Osteoblast (primary cell): ENCODE measurements at places on chromosomes 13 and 19. TPM values are rescaled to one million over a fixed set of nuclear protein-coding genes. Genes with fewer than 3 reads are reported as not detected.

Gene ELOF1
- total RNA-seq, result 31.2 and 42.0 TPM in 2 replicates

GRCh38 chr13:76874479-76874878 is 11.7 kb downstream of the KCTD12 start:
- H3K27ac ChIP-seq, result no peak overlapping the region
- DNase-seq, result no peak
- H3K4me3 ChIP-seq, result no peak overlapping the region
- peaks cover 6% of the 10 kb centered on the region for H3K4me1 ChIP-seq
- H3K36me3 ChIP-seq, result no peaks in the 10 kb centered on the region
- no peaks in the 10 kb centered on the region for H3K27me3 ChIP-seq

- H3K4me3 ChIP-seq, result no peak overlapping the region
- H3K27me3 ChIP-seq, result no peaks in the 10 kb centered on the region
- no peaks in the 10 kb centered on the region for H3K36me3 ChIP-seq
- no peak for DNase-seq
- peaks cover 6% of the 10 kb centered on the region for H3K4me1 ChIP-seq
These were observed 61.4 kb downstream of the FRY start for GRCh38 chr13:32093006-32093405.

DNA sequence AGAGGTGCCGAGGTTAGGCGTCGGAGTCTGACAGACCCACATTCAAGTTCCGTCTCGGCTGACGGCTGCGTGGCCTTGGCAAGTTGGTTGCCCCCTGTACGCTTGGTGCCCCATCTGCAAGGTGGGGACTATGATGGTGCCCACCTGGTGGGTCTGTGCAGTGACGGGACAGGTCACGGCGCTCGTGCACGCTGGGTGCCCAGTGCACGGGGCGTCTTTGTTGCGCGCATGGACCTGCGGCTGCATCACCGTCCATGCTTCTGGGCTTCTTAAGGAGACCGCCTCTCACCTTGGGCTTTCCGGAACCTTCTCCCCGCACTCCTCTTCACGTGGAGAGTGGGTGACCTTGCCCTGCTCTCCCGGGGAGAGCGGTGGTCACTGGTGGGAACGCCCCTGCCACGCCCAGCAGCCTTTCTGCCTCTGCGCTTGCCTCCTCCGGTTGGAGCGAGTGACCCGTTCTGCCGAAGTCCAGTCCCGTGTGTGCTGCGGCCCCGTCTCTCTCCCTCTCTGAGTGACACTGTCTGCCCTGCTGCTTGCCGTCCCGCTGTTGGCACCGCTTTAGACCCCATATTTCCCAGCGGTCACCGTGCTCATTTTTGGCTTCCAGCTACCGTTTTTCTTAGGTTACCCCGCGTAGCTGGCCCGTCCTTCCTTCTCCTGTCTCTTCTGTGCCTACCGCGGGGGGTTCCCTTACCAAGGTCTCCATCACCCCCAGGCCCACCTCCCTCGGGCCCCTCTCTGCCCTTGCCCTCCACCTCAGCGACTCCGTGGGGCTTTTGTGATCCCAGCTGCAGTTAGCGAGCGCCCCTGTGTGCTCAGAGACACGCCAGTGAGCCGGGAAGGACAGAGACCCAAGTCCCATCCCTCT is 6.4 kb downstream of the ATP11A start:
- no peak overlapping the region for H3K4me3 ChIP-seq
- H3K27me3 ChIP-seq, result no peaks in the 10 kb centered on the region
- DNase-seq, result peak; percentile 45
- H3K27ac ChIP-seq, result no peak overlapping the region
- no peaks in the 10 kb centered on the region for H3K36me3 ChIP-seq

DNA sequence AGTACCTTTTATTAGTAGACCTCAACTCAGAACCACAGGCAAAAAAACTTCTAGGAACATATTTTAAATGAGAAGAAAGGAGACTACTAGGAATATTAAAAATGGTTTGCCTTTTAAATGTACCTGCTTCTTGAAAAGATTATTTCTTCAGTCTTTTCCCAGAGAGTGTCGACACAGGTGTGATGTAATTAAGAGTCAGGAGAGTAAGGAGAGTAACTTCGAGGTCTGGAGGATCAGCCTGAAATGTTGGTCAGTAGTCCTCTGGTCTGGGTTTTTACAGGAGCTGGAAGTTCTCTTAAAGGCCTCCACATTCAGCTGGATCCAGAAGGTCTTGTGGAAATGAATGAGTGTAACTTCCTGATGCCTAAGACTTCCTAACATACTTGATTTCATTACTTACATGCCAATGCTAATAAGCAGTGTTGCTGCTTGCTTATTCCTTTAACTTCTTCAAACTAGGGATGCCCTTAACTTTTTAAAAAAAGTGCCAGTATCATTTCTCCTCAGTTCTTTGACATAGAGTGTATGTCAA is at the start of gene KCTD4:
Gene KCTD4 (minus strand): TSS at position 345 of the 532 bp plus-strand sequence. CDS start 6,478 bp downstream, outside the sequence.
- peak; percentile 14 for DNase-seq
- H3K36me3 ChIP-seq, result no peaks in the 10 kb centered on the region
- no peak within 1 kb of the TSS for H3K4me3 ChIP-seq
- H3K4me1 ChIP-seq, result peaks cover 33% of the 10 kb centered on the region
- no peak within 1 kb of the TSS for H3K27ac ChIP-seq
- H3K27me3 ChIP-seq, result no peaks in the 10 kb centered on the region

DNA sequence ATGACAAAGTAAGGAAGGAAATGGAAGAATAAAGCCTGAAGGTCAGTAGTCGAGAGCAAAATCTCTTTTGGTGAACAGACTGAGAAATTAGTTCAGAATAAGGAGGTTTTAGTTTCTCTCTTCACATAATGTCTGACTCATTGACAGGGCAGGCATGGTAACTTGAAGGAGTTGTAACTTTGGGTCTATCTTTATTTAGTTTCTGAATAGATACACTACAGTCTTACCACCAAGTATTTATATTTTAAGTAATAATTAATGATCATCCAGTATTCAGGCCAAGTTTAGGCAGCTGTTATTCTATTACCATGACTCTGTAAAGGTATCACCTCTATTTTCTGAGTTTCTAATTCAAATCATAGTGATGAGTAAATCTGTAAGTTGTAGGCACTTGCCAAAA is 219.9 kb downstream of the SPRY2 start:
- no peaks in the 10 kb centered on the region for H3K27me3 ChIP-seq
- H3K4me1 ChIP-seq, result peaks cover 1% of the 10 kb centered on the region
- no peak for DNase-seq

GRCh38 chr19:50817941-50818858 is 5.4 kb downstream of the KLK1 start:
- H3K4me1 ChIP-seq, result no peaks in the 10 kb centered on the region
- H3K27me3 ChIP-seq, result peaks cover 28% of the 10 kb centered on the region
- H3K4me3 ChIP-seq, result peak overlapping the region; percentile 28
- no peaks in the 10 kb centered on the region for H3K36me3 ChIP-seq
- peak; percentile 74 for DNase-seq

Gene CRB3
- not detected in 2 replicates for total RNA-seq

DNA sequence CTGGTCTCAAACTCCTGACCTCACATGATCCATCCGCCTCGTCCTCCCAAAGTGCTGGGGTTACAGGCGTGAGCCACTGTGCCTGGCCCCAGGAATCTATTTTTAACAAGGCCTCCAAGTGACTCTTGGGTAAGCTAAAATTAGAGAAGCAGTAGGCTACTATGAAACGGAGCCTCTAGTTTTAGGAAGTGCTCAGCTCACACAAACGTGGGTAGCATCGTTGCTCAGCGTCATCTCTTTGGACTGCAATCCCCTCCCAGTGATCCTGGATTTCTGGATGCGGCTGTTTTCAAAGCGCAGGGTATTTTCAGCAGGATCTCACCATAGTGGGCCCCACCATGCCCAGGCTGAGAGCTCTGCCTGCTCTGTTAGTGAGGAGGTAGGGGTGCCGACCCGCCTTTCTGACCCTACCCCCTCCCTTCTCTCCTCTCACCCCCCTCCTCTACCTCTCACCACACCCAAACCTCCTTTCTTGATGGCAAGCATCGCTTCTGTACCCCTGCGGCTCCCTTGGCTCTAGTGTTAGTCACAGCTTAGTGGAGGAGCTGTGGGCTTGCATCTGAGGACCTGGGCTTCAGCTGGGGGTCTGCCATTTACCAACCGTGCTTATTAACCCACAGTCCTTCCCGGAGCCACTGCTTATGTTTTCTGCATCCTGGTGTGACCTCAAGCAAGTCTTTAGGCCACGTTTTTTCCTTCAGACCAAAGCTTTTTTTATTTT is 34.2 kb downstream of the GJA3 start:
- no peak overlapping the region for H3K27ac ChIP-seq
- H3K27me3 ChIP-seq, result peaks cover 18% of the 10 kb centered on the region
- no peak overlapping the region for H3K4me3 ChIP-seq
- H3K36me3 ChIP-seq, result no peaks in the 10 kb centered on the region
- DNase-seq, result no peak
- H3K4me1 ChIP-seq, result peaks cover 24% of the 10 kb centered on the region

GRCh38 chr13:72259528-72259927 is 392.5 kb upstream of the DACH1 start:
- DNase-seq, result no peak
- H3K27me3 ChIP-seq, result no peaks in the 10 kb centered on the region
- no peaks in the 10 kb centered on the region for H3K36me3 ChIP-seq

DNA sequence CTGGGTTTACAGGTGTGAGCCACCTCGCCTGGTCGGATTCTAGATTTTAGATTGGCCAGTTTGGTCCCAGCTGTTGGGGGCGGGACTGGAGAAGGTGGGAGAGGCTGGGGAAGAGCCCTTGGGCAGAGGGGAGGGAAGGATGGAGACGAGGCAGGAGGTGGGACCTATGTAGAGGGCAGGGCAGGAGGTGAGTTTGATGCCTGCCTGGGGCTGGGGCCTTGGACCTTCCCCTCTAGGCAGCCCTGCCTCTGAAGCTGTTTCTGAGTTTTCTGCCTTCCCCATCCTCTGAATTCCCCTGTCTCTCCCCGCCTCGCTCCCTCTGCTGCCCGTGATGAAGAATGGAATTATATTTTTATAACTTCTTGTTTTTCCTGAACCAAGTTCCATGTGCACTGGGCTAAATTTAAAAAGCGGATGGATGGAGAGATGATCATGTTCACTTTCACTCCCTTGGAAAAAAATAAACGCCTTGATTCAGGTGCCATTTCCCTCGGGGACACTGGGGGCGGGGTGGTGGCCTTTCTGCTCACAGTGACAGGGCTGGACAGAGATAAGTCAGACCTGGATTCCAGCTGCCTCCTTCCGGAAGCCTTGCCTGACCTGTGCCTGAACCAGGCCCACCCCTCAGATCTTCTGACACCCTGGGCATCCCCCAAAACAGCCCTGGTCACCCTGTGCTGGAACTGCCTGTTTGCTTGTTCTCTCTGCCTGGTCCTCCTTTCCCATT is 16.5 kb upstream of the TNFAIP8L1 start:
- no peaks in the 10 kb centered on the region for H3K36me3 ChIP-seq
- no peak overlapping the region for H3K27ac ChIP-seq
- no peaks in the 10 kb centered on the region for H3K4me1 ChIP-seq
- peaks cover 12% of the 10 kb centered on the region for H3K27me3 ChIP-seq

Gene RPL18
- 1,357 and 1,526 TPM in 2 replicates for total RNA-seq

DNA sequence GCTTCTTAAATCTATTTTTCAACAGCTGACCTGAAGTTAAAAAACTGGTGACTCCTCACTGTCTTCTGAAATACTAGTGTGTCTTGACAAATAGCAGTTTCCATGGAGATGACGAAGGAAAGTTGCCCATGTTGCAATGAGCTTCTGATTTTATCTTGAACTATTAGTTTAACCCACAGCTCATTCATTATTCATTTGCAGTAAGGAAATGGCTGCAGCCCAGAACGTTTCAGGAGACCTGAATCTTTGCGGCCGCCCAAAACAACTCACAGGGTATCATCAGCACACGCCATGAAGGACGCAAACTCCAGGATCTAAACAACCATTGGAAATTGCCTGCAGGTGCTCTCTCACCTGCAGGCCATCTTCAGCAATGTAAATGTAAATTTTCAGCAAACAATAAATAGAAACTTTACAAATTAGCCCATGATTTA is 142.5 kb downstream of the DCLK1 start:
- H3K36me3 ChIP-seq, result no peaks in the 10 kb centered on the region
- H3K27me3 ChIP-seq, result no peaks in the 10 kb centered on the region
- no peak overlapping the region for H3K4me3 ChIP-seq
- no peak overlapping the region for H3K27ac ChIP-seq

Gene SH2D3A
- not detected in 2 replicates for total RNA-seq

Gene EGLN2
- 69.8 and 75.1 TPM in 2 replicates for total RNA-seq

Gene RASL11A
- 8.8 and 11.9 TPM in 2 replicates for total RNA-seq

- no peak overlapping the region for H3K4me3 ChIP-seq
- H3K36me3 ChIP-seq, result no peaks in the 10 kb centered on the region
- no peak overlapping the region for H3K27ac ChIP-seq
- no peak for DNase-seq
These were observed 33.7 kb downstream of the VSTM1 start for GRCh38 chr19:54029930-54030490.
